ENCODE measurements at places on chromosomes 12 and 14.
A peak's percentile ranks its signal among the peaks of the same experiment; 100 is the strongest.

DNA sequence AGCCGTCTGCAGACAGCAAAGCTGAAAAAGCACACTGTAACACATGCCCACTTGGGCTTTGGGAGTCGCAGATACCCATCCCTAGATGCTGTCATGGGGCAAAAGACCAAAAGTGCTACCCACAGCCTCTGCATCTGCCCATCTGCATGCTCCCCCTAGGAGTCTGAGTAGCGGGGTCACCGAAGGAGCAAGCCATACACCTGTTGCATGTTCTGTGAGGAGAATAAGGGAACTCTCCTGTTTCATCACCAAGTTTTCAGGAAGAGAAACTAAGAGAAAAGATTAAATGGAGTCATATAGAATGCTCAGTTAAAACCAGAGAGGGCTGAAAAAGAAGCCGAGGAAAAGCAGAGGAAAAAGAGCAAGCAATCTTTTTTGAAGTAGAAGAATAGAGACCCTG is 13.7 kb upstream of the ST8SIA1 start:
- no peak for DNase-seq

- DNase-seq, result no peak
These were observed 564 bp upstream of the THTPA start for GRCh38 chr14:23555533-23555881.

- DNase-seq, result no peak
These were observed 29.0 kb upstream of the MED13L start for GRCh38 chr12:116306506-116306905.

DNA sequence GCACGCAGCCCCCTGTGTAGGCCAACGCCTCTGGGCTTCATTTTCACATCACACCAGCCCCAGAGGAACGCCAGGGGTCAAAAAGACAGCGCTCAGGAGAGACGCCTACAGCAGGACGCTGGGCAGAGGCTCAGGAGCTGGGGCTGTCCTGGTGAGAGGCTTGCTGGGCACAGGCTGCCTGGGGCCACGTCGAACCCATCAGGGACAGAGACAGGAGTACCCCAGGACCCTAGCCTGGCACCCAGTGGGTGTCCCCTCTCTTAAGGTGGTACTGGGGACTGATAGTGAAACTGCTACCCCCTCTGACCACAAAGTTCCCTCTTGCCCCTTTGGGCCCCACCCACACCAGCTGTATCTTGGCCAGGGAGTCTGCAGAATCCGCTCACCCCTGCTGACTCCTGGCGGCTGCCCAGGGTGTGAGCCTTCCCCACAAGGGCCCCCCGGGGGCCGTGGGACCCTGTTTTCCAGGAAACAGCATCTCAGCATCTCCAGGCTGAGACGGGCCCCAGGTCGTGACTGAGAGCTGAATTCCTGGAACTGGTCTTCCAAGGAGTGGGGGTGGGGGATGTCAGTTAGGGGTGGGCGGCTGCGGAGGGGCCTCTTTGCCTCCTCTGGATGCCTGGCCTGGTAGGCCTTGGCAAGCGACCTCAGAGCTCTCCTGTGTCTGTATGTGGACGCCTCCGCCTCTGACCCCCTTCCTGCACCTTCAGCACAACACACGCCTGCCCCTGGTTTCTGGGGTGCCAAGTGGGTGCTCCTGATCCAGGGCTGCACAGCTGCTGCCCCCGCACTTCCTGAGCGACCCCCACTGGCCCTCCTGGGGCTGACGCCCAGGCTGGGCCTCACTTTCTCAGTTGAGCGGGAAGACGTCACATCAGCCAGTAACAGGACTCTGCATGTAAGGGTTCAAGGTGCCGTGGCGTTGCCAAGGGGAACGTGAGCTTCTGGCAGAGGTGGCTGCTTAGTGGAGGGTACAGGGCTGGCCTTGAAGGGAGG is 321.9 kb upstream of the RTL1 start:
- DNase-seq, result no peak

GRCh38 chr14:47191700-47192099 is 483.7 kb downstream of the MDGA2 start:
- no peak for DNase-seq

GRCh38 chr12:50980545-50980944 is 28.2 kb downstream of the HIGD1C start:
- no peak for DNase-seq

GRCh38 chr14:73740618-73741326 is 26.6 kb upstream of the PNMA1 start:
- DNase-seq, result peak; percentile 55

DNA sequence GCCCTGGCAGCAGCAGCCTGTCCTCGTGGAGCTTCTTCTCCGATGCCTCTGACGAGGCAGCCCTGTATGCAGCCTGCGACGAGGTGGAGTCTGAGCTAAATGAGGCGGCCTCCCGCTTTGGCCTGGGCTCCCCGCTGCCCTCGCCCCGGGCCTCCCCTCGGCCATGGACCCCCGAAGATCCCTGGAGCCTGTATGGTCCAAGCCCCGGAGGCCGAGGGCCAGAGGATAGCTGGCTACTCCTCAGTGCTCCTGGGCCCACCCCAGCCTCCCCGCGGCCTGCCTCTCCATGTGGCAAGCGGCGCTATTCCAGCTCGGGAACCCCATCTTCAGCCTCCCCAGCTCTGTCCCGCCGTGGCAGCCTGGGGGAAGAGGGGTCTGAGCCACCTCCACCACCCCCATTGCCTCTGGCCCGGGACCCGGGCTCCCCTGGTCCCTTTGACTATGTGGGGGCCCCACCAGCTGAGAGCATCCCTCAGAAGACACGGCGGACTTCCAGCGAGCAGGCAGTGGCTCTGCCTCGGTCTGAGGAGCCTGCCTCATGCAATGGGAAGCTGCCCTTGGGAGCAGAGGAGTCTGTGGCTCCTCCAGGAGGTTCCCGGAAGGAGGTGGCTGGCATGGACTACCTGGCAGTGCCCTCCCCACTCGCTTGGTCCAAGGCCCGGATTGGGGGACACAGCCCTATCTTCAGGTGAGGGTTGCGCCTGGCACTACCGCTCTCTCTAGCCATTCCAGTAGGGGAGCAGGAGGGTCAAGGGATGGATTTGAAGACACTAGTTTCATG is 2.1 kb downstream of the NFATC4 start:
- DNase-seq, result no peak

DNA sequence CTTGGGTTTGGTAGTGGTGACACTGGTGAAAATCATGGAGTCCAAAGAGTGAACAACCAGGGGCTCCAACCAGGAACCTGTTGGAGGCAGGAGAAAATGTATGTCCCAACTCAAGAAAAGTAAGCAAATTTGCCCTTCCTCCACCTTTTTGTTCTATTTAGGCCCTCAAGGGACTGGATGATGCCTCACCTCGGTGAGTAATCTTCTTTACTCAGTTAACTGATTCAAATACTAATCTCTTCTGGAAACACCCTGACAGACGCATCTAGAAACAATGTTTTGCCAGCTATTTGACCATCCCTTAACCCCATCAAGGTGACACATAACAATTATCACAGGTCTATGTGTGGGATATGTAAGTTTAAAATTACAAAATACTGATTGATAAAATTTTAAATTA is 272.4 kb upstream of the FOXG1 start:
- no peak for DNase-seq

DNA sequence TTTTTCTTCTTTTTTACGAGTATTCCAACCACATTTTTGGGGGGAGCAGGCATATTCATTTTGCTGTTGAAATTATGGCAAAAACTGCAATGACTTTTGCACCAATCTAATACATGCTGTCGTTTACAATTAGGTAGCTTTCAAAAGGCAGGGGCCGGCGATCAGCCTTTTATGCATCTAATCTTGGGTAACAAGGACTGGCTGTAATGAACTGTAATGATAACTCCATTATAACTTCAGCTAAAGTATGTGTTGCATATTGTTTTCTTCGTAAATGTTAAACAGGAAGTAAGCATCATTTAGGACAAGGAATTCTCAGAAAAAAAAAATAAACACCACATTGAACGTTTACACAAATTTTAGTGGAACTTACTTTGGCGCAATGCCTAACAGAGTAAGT is 30.3 kb upstream of the KLRF1 start:
- no peak for DNase-seq

DNA sequence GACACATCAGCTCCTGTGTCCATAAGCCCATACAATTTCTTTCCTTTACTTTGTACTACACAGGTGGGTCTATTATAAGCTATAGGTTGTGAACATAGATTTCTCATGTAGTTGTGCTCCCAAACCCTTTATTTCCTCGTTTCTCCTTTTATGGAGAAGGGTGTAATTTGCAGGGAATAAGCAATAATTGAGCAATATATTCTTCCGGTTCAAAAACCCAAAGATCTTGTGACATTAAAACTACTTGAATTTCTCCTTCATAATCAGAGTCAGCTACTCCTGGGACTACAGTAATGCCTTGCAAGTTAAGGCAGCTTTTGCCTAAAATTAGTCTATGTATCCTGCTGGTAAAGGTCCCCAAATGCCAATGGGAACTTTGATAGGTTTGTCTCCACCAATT is 19.1 kb upstream of the MAPKAPK5 start:
- DNase-seq, result no peak

DNA sequence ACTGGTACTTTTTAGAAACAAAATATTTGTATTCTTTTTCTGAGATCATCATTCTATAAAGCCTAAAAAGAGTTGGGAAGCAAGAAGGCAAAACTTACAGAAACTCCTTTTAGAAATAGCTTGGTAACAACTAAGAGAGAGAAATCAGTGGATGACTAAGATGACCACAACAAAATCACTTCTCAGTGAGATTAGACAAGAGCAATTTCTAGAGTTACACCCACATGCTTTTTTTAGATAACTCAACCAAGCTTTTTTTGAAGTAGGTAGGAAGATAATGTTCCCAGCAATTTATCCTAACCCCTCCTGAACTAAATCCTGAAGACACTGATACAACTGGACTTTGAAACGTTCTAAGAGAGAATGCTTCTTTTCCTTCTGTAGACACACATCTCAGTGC is 576.4 kb downstream of the SLC6A15 start:
- no peak for DNase-seq

Data from fibroblast of the conjunctiva (primary cell).